ENCODE measurements at places on chromosomes 2 and 18.

DNA sequence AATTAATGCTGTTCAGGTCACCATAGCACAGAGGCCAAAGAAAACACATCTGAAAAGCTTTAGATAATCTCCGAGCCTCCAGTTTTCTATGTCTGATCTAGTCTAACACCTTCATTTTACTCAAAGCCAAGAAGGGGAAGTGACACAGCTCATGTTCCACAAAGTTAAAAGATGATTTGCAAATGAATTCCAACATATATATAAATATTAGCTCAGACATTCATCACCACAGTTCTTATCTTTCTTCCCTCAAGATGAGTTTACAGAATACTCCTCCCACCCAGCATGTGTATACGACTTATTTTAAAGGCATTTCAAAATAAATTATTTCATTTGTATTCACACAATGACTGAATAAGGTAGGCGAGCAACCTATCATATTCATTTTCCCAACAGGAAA is 82.4 kb downstream of the AAK1 start:
- DNase-seq: no peak

DNA sequence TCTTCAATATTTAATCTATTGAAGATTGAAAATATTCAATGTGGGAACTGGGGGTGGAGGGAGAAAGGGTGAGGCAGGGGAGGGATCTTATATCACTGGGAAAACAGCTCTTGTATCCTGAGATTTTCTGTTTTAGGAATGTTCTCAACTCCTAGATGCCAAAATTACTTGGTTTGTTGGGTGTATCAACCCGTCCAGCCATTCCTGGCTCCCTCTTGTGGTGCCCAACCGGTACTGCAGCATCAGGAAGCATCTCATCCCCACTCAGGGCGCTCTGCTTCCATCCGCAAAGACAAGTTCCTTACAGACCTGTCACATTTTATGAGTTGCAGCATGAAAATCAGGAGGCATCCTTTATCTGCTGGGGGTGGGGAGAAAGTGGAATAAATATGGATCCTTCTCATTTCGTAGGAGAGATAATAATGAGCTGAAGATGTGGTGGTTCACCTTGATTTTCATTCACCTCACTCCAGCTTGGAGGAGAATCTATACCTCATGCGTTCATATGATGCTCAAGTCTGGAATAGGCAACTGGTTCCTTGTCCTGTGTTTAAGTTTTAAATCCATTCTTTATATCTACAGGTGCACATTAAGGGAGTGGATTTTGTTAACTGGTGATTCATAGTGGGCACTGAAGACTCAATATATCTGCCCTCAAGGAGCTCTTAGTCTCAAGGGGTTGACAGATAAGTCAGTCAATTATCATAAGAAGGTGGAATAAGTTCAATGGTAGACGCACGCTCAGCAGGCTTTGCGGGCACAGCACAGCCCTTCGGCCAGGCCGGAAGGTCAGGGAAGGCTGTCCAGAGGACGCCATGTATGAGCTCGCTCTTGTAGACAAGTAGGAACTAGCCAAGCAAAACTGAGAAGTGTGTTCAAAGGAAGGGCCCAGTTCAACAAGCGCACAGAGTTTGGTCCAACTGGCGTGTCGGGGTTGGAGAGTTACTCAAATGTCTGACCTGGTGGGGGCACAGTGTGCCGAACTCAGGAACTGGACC is 127.3 kb downstream of the RNF144A start:
- DNase-seq: no peak

DNA sequence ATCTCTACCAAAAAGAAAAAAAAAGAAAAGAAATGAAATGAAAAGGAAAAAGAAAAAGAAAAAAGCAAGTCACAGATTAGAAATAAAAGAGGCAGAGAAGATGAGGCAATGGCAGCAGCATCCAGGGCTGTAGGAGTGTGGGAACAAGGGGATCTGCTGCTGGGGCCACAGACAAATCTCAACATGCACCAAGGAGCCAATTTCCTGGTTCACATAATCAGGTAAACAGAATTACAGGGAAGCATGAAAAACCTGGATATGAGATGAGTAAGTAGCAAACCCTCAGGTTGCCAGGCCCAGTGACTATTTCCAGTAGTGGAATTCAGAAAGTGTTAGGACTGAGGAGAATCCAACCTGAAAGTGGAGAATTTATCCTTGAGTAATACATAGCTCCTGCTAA is 77.4 kb upstream of the ARHGAP28 start:
- DNase-seq: no peak

DNA sequence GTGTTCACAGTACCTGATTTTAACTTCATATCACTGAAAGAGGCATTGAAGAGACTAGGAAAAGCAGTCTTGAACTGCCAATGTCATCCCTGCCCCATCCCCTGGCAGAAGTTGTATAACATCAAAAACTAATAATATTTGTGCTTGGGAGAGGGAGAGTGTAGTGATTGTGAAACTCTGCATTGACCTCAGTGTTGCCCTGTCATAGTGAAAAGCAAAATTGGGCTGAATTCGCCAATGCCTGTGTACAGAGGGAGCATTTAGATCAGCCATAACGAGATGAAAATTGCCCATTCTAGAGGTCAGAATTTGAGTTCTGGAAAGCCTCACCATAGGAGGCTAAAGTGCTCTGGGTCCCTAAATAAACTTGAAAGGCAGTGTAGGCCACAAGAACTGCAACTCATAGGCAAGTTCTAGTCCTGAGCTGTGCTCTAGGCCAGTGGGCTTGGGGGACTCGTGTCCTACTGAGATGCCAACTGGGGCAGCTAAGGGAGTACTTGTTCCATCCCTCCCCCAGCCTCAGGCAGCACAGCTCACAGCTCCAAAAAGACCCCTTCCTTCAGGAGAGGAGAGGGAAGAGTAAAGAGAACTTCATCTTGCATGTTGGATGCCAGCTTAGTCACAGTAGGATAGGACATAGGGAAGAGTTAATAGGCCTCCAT is 855.6 kb downstream of the TSN start:
- DNase-seq: no peak

DNA sequence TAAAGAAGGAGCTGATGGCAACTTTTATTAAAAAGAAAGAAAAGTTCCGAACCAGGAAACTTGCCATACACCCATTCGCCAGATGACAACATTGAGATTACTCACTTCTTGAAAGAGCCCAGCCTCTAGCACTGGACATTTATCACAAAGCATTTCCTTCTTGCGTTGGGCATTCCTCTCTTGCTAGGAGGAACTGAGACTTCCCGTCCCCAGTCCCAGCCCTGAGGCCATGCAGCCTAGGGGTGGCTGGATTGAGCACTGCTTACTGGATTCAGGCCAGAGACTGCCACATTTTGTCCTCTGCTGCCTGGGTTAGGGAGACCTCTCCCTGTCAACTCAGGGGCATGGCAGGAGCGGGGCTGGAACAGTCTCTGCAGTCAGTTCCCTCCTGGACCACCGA is 80.1 kb downstream of the SDC1 start:
- DNase-seq: no peak

- no peak for DNase-seq
Measured at GRCh38 chr2:135130751-135131150, 78.7 kb downstream of the RAB3GAP1 start.

- DNase-seq: no peak
Measured at GRCh38 chr2:179954026-179954425, 53.1 kb downstream of the CWC22 start.

DNA sequence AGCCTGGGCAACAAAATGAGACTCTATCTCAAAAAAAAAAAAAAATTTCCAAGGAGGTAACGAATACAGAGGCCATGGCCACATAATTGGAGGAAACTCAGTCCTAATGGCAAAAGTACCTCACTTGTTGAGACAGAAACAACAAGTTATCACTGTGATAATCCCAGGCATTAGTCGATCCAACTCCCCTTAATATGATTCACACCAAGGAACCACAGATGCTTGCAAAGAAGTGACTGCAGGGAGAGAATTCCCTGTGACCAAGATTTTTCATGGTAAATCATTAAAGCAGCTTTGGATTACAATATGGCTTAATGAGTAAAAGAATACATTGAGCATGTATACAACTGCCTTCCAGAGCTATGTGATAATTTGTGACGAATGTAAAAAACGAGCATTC is 80.4 kb upstream of the RNU4ATAC start:
- no peak for DNase-seq

Data from right kidney (tissue), 9 donors.